ENCODE measurements at places on chromosomes 12 and 14.

GRCh38 chr14:103031566-103031911 lies 25.8 kb downstream of the CDC42BPB start:
- no peak for DNase-seq

GRCh38 chr14:96176811-96177211 lies 27.8 kb upstream of the BDKRB2 start:
- no peak for DNase-seq

DNA sequence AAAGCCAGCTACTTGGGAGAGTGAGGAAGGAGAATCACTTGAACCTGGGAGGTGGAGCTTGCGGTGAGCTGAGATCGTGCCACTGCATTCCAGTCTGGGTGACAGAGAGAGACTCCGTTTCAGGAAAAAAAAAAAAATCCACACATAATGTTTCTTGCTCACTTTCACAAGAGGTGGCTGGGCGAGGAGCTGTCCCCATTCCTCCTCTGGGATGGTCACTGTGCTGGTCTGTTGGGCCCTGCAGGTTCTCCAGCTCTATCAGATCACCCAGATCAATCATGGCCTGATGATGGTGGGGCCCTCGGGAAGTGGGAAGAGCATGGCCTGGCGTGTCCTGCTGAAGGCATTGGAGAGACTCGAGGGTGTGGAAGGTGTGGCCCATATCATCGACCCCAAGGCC lies 47.3 kb downstream of the DYNC1H1 start:
- DNase-seq = no peak

DNA sequence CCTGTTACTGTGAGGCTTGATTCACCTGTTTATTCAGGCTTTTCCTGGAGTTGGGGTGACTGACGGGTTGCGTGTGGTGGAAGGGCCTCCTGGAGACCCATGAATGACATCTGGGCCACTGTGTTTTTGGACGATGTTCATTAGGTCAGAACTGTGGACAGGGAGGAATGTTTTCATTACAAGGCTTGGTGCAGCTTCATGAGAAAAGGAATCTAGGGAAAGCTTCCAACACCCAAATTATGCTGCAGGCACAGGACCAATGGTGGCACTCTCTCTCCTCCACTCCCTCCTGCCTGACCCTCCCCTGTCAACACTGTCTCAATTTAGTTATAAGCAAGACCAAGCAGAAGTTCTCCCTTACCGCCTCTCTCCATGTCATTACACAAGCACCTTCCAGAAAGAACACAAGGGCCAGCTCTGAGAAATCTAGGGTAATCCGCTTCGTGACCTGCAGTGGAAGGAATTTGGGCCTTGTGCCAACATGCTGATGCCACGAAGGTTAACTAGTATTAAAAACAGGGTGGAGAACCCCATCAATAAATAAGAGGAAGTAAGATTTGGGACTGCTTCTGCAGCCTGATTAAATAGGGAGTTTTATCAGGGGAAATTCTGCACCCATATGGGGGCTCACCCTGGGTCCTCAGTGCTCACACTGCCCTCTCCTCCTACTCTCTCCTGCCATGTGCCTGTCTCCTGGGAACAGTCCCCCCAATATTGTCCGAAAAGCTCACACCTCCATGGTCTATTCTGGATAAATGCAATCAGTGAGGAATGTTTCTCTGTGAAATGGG lies 200.3 kb downstream of the KTN1 start:
- no peak for DNase-seq

DNA sequence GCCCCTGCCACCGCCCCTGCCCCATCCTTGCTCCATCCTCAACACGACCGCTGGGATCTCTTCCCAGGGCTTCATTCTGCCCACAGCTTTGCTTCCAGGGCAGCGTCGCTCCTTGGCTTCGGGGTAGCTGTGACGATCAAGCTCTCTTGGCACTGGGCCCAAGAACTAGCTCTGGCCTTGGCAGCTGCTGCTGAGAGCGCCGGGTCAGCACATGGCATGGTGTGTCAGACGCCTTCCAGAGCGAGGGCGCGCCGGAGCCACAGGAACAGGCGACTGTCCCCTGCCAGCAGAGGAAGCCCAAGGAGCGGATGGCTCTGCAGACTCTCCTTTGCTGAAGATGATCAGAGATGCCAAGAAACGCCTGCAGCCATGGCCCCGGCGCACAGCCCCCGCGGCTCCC lies 15.9 kb downstream of the RAB35 start:
- no peak for DNase-seq

DNA sequence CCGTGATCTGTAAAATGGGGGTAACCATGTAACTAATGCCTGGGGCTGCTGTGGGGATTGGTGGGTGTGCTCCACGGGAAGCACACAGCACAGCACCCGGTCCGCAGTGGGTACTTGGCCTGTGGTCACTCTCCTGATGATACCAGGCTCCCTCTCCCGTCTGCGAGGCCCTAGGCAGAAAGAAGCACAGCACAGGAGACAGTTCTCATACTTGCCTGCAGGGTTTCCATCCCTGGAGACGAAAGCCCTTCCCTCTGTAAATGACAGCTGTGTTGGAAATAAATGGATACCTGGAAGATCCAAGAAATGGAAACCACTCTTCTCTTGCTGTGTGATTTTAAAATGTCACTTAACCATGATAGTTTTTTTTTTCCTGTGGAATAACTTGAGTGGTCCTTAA lies 7.9 kb upstream of the PRMT8 start:
- DNase-seq = no peak

- no peak for DNase-seq
Observed at GRCh38 chr12:124870515-124870914, 6.9 kb upstream of the SCARB1 start.

DNA sequence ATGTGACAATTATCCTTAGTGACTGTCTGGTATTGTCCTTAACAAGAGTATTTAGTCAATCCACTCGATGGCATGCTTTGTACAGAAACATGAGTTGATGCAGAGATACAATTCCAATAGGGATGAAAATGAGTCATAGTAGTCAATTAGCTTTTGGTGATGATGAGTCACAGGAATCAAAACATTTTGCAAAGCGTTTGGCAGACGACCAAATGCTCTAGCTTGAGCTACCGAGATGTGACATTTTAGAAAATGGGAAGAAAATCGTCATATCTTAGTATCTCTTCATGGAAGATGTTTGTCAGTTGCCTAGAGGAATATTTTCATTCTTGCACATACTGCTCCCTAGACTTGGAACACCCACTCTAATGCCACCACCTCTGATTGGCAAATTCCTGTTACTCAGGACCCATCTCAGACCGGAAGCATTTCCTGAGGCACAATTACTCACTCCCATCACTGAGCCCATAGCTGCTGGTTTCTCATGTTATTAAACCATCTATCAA lies 95.0 kb downstream of the LMNTD1 start:
- DNase-seq = no peak

DNA sequence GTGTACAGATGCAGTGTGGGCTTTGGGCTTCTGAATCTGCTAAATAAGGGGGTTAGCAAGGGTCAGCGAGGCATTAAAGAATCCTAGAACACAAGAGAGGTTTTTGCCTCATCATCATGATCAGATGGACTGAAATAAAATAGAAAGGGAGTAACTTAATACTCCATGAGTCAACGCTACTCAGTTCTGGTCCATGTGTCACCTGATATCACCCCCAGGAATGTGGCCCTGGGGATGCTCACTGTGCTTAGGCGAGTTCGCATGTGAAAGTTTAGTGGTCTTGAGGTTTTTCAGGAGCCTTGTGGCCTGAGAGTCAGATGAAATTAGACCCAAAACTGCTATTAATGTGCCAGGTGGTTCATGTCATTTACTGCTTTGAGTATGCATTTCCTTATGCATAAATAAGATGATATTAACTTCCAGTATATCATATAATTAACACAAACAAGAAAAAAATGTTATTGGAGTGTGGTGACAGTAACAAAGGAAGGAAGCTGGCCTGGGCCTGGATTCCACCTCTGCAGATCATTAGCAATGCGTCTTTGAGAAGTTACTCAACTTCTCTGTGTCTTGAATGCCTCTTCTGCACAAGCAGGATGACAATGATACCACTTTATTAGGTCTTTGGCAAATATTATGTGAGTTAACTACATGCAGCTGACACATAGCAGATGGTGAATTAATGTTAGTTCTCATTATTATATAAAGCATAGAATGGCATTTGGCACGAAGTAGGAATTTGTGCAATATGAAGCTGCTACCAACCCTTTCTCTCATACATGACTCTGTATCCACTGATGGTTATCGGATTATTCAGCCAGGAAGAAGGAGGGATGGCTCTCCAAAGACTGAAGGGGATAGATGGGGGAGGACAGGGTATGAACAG lies 1272.6 kb downstream of the AACS start:
- no peak for DNase-seq

GRCh38 chr14:103552011-103552845 lies 10.2 kb downstream of the BAG5 start:
- DNase-seq = no peak

GRCh38 chr14:65949711-65950516 lies 536.3 kb upstream of the CCDC196 start:
- no peak for DNase-seq
